Thymus (tissue), 14 donors: ENCODE measurements at places on chromosomes 12 and 14. TPM values are rescaled to one million over a fixed set of nuclear protein-coding genes. Genes with fewer than 3 reads are reported as not detected.

PAWR gene
- total RNA-seq = 8.7 TPM

KRT75 gene
- 0.14 TPM for total RNA-seq

RHEBL1 gene
- 3.2 TPM for total RNA-seq

WSB2 gene
- total RNA-seq = 23.9 TPM

INSM2 gene
- 0.05 TPM for total RNA-seq

VTI1B gene
- total RNA-seq = 37.1 TPM

LUM gene
- total RNA-seq = 38.7 TPM

PPP2R3C gene
- 48.8 TPM for total RNA-seq

MUCL1 gene
- 1.2 TPM for total RNA-seq

LYZ gene
- 311 TPM for total RNA-seq

CHGA gene
- 0.71 TPM for total RNA-seq

ARHGDIB gene
- total RNA-seq = 1,161 TPM

TMEM119 gene
- 5.3 TPM for total RNA-seq

NPFF gene
- total RNA-seq = 0.38 TPM

P3H3 gene
- total RNA-seq = 1.0 TPM

CMKLR1 gene
- 4.4 TPM for total RNA-seq

TAS2R30 gene
- total RNA-seq = 1.7 TPM

ACTR6 gene
- 36.8 TPM for total RNA-seq

TROAP gene
- 22.1 TPM for total RNA-seq
